ENCODE measurements at places on chromosomes 6 and 20.

- DNase-seq, result no peak
These were observed 147.1 kb downstream of the PRL start for GRCh38 chr6:22149501-22150367.

DNA sequence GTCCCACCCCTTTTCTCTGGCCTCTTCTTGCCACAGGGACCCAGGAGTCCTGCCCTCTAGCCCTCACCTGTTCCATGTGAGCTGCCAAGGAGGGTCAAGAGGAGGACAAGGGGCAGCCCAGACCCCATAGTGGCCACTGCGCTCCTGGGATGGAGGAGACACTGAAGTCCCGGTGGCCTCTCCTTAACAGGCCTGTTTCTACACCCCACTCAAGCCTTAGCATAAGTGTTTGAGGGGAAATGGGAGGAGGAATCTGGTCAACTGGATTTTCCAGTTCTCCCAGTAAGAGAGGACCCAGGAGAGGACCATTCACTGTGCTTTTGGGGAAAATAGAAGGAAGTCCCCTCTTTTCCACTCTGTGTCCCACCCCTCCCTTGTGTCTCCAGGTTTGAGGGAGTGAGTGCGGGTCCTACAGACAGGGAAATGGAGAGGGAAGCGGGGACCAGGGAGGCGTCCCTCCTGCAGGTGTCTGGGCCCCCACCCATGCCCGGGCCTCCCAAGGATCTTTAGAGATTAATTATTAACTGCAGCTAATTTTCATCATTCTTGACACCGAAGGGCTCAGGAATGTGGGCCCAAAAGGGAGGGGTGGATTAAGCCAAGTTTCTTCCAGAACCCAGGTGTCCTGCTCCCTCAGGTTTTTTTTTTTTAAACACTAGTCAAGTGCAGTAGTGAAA lies at the start of gene SFTA2:
Gene SFTA2 (minus strand): TSS at position 202 of the 677 bp plus-strand sequence. CDS start 74 bp downstream, at position 128.
- no peak for DNase-seq

GRCh38 chr6:12279322-12280091 lies 10.7 kb upstream of the EDN1 start:
- DNase-seq, result no peak

GRCh38 chr20:22460231-22460630 lies 124.1 kb downstream of the FOXA2 start:
- no peak for DNase-seq

GRCh38 chr6:149045404-149045803 lies 272.1 kb upstream of the TAB2 start:
- peak; percentile 33 for DNase-seq

DNA sequence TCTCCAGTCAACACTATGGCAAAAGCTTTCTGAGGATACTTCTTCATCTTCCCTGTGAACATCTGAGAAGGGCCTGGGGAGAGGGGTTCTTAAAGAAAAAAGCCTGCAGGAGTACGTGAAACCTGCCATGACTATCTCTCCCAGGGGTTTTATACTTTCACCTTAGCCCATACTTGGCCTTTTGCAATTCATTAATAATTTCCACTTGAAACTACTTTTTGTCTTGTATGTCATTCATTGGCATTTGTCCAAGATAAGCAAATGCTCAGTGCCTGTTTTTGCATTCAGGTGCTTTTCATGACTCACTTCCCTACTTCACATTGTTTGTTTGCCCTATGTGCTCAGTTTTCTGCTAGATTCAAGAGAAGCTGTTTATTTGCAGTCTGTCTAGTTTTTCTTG lies 580.3 kb upstream of the GJE1 start:
- DNase-seq, result peak; percentile 16

- DNase-seq, result no peak
These were observed 645.2 kb downstream of the KIF16B start for GRCh38 chr20:15927893-15928650.

DNA sequence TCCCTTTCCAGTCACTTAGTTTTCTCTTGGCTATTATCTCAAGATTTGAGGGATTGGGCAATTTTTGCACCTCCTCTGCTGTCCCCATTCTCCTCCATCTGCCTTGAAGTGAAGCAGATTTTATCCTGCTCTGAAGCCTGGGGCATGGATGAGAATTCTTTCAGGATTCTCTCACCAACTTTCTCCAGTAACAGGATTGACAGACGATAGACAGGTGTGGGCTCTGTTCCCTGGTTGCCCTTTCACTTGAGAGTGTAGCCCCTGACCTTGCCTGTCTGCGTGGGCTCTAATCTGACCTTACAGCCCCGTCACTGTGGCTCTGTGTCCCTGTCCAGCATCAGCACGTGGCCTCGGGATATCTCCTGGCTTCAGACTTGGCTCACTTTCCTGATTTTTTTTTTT lies 27.1 kb downstream of the CDYL start:
- no peak for DNase-seq

GRCh38 chr6:102995491-102995890 lies 1602.0 kb downstream of the GRIK2 start:
- DNase-seq, result no peak

- no peak for DNase-seq
These were observed 598.5 kb upstream of the IRAK1BP1 start for GRCh38 chr6:78268591-78269452.
